Activated CD4-positive, alpha-beta T cell treated with anti-CD3 and anti-CD28 coated beads, Interleukin-2, amount 10 ng/mL, durations not matched to agents 24 days and 14 days (primary cell): ENCODE measurements at places on chromosomes 13 and 19.

- DNase-seq, result peak; percentile 94
Measured at GRCh38 chr19:42176990-42177685, 40.3 kb downstream of the DEDD2 start.

- DNase-seq, result no peak
Measured at GRCh38 chr19:10898633-10899032, 27.3 kb downstream of the CARM1 start.

- no peak for DNase-seq
Measured at GRCh38 chr19:29819986-29820385, 8.2 kb downstream of the CCNE1 start.

GRCh38 chr13:91313581-91313980, 33.9 kb upstream of the MIR17HG start:
- no peak for DNase-seq
